ENCODE measurements at places on chromosomes 4 and X.

GRCh38 chr4:3781193-3781886 is 15.2 kb downstream of the ADRA2C start:
- H3K4me3 ChIP-seq = no peak overlapping the region
- H3K36me3 ChIP-seq = peaks cover 4% of the 10 kb centered on the region
- no peaks in the 10 kb centered on the region for H3K4me1 ChIP-seq
- peaks cover 5% of the 10 kb centered on the region for H3K27me3 ChIP-seq
- no peak overlapping the region for H3K27ac ChIP-seq

- H3K4me3 ChIP-seq = no peak overlapping the region
- H3K4me1 ChIP-seq = no peaks in the 10 kb centered on the region
- H3K27ac ChIP-seq = no peak overlapping the region
These were observed 40.6 kb upstream of the TENM3 start for GRCh38 chr4:182202650-182203049.

- no peak overlapping the region for H3K27ac ChIP-seq
- H3K36me3 ChIP-seq = no peaks in the 10 kb centered on the region
- no peak for DNase-seq
- peaks cover 2% of the 10 kb centered on the region for H3K4me1 ChIP-seq
These were observed 4.4 kb upstream of the VAMP7 start for GRCh38 chrX:155876704-155877103.

GRCh38 chr4:23355258-23355657 is 534.6 kb downstream of the PPARGC1A start:
- no peaks in the 10 kb centered on the region for H3K36me3 ChIP-seq
- no peak for DNase-seq
- H3K4me1 ChIP-seq = no peaks in the 10 kb centered on the region
- H3K27ac ChIP-seq = no peak overlapping the region

DNA sequence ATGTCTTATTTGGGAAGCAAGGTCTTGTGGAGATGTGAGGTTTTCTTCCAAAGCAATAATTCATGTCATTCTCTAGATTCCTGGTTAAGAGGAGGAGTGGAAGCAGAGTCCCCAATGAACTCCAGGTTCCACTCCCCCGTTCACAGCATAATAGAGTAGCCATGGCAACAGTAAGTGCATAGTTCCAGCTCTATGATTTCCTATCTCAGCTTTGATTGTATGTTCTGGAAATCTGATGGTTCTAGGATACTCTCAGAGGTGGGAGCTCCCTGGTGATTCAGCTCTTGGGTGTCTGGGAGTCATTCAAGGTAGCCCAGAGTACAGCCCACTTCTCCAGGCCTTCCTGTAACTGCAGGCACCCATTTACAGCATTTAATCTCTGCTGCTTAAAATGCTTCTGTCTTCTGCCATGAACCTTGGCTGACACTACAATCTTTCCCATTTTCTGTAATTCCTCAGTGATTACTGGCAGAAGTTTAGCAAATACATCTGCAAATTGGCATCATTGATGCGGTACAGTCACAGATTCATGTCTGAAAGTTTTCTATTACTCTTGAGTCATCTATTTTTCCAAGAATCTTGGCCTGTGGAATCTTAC is 242.0 kb downstream of the MAPK10 start:
- H3K4me3 ChIP-seq = no peak overlapping the region
- no peaks in the 10 kb centered on the region for H3K27me3 ChIP-seq
- no peaks in the 10 kb centered on the region for H3K4me1 ChIP-seq
- DNase-seq = no peak

DNA sequence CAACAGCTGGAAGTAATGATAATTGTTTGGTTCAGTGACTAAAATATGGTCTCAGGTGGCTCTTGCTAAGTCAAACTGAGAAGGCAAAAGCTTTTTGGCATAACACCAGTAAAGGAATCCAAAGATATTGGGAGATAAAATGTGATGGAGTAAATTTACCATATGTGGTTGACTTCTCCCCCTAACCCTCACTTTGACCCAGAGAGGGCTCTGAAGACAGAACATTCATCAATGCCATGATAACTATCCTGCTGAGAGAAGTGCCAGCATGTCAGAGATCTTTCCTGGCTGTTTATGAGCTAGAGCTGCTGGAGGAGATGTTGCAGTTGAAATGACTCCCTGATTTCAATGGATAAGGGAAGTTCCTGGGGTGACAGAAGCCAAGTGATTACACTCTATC is 213.4 kb downstream of the SPCS3 start:
- no peak overlapping the region for H3K4me3 ChIP-seq
- H3K27ac ChIP-seq = no peak overlapping the region
- no peaks in the 10 kb centered on the region for H3K27me3 ChIP-seq
- no peaks in the 10 kb centered on the region for H3K36me3 ChIP-seq
- no peak for DNase-seq

GRCh38 chr4:130985371-130985770 is 1889.4 kb downstream of the C4orf33 start:
- H3K27ac ChIP-seq = no peak overlapping the region
- DNase-seq = no peak
- H3K36me3 ChIP-seq = no peaks in the 10 kb centered on the region
- H3K4me3 ChIP-seq = no peak overlapping the region

- no peak overlapping the region for H3K4me3 ChIP-seq
- no peak for DNase-seq
- H3K27me3 ChIP-seq = no peaks in the 10 kb centered on the region
These were observed 38.7 kb downstream of the CPEB2 start for GRCh38 chr4:15040916-15041463.

DNA sequence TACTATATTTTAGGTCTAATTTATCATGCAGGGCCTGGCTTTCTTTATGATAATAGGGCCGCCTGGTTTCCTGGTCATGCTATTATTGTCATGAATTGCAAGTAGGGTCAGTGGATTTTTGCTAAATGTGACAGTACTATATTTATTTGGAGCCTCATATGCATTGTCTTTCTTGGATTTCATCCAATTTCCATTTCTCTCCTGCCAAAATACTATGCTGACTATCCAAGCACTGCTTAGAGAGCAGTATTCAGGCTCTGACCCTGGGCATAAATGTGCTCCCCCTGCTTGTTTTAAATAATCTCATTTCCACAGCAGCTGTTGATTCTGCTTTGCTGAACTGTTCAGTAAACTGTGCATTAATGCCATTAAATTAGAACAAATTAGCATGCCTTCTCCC is 269.3 kb downstream of the GPM6A start:
- DNase-seq = no peak
- no peak overlapping the region for H3K4me3 ChIP-seq
- H3K4me1 ChIP-seq = no peaks in the 10 kb centered on the region
- no peak overlapping the region for H3K27ac ChIP-seq

DNA sequence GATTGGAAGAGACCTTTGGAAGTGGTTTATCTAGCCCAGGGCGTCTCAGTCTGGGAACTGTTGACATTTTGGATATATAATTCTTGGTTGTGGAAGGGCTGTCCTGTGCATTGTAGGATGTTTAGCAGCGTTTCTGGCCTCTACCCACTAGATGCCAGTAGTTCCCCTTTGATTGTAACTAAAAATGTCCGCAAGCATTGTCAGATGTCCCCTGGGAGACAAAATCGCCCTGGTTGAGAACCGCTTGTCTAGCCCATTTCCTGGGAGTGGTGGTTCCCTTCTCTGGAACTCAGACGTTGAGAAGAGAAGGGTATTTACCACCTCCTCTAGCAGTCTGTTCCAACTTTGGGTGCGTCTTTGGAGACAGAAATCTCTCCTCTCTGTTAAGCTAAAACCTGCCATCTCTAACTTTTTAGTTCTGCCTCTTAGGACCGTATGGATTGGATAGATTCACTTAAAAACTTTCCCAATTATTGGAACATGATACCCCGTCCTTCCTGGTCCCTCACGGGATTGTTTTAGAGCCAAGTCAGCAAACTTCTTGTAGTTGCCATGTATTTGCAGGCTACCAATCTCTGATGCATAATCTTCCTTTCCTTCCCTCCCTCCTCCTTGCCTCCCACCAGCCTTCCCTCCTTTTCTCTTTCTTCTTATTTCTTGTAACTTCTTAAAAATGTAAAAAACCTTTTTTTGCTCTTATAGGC is 13.9 kb downstream of the TMEM165 start:
- no peaks in the 10 kb centered on the region for H3K27me3 ChIP-seq
- no peak overlapping the region for H3K4me3 ChIP-seq
- no peak overlapping the region for H3K27ac ChIP-seq
- DNase-seq = no peak
- peaks cover 18% of the 10 kb centered on the region for H3K36me3 ChIP-seq
- H3K4me1 ChIP-seq = peaks cover 19% of the 10 kb centered on the region

DNA sequence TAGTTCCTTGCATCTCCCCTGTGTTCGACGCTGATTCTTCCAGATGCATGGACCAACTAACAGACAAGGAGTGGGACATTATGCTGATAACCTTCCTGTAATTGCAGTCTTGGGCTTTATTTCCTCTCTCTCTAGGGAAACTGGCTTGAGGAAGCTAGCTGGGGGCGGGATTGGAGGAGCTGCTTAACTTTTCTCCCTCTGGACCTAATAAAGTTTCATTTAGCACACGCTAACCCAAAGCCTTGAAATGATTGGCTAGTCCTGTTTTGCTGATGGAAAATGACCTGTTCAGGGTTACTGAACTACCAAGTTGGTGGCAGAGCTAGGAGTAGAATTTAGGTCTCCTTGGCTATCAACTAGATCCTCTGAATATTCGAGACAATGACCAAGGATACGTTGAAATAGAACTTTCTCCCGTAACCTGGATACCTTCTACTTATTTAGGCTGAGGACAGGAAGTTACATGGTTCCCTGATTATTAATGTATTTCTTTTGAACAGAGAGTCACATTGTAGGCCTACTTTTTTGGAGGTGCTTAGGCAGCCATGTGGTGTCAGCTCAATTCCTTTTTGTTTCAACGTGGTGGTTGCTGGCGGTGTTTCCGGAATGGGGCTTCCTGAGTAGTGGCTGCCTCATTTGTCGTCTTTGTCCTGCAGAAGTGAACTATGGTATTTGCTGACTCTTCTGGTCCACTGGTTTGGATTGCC is 2.0 kb downstream of the PGK1 start:
- peaks cover 57% of the 10 kb centered on the region for H3K36me3 ChIP-seq
- H3K27ac ChIP-seq = peak overlapping the region; percentile 95
- H3K27me3 ChIP-seq = no peaks in the 10 kb centered on the region
- DNase-seq = peak; percentile 15

DNA sequence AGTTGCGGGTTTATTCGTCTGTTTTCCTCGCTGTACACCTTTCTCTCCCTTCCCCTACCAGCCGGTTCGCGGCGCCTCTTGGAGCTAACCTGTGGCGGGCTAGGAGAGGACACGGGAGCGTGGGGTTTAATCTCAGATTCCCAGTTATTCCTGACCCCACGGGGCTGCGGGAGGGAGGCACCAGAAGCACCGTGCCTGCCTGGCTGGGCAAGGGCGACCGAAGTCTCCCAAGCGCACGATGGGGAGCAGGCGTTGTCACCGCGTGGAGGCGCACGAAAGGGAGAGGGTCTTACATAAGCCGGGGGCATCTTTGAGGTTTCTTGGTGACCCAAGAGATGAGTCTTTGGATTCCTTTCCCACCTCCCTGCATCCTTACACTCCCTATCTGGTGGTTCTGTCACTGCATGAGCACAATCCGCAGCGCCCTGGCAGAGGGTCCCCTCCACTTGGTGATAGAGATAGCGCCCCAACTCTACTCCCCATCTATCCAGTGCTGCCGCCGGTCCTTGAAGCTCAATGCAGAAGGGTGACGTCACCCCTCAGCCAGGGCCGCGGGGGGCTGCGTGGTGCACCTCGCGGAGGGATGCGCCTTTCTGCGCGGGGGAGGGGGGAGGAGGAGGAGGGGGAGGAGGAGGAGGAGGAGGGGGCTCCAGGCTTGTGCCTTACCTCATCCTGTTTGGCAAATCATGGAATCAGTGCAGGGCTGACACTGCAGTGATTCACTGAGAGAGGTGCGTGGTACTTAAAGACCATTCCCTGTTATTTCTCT is 793 bp downstream of the TSPAN7 start:
- H3K4me1 ChIP-seq = no peaks in the 10 kb centered on the region
- H3K27me3 ChIP-seq = peaks cover 6% of the 10 kb centered on the region
- H3K36me3 ChIP-seq = no peaks in the 10 kb centered on the region
- H3K4me3 ChIP-seq = peak overlapping the region; percentile 79

GRCh38 chr4:124806403-124806802 is 93.9 kb upstream of the ANKRD50 start:
- H3K27me3 ChIP-seq = no peaks in the 10 kb centered on the region
- no peak overlapping the region for H3K27ac ChIP-seq
- H3K4me1 ChIP-seq = peaks cover 2% of the 10 kb centered on the region
- H3K4me3 ChIP-seq = no peak overlapping the region

- peak; percentile 38 for DNase-seq
- no peaks in the 10 kb centered on the region for H3K4me1 ChIP-seq
- peak overlapping the region; percentile 67 for H3K4me3 ChIP-seq
- H3K36me3 ChIP-seq = no peaks in the 10 kb centered on the region
- H3K27me3 ChIP-seq = peaks cover 6% of the 10 kb centered on the region
These were observed 28.4 kb downstream of the GAGE1 start for GRCh38 chrX:49627086-49627777.

- H3K27ac ChIP-seq = no peak overlapping the region
- H3K36me3 ChIP-seq = peaks cover 5% of the 10 kb centered on the region
- peaks cover 11% of the 10 kb centered on the region for H3K4me1 ChIP-seq
- no peak for DNase-seq
- no peaks in the 10 kb centered on the region for H3K27me3 ChIP-seq
These were observed 83.3 kb downstream of the CLDN34 start for GRCh38 chrX:10050481-10050880.

DNA sequence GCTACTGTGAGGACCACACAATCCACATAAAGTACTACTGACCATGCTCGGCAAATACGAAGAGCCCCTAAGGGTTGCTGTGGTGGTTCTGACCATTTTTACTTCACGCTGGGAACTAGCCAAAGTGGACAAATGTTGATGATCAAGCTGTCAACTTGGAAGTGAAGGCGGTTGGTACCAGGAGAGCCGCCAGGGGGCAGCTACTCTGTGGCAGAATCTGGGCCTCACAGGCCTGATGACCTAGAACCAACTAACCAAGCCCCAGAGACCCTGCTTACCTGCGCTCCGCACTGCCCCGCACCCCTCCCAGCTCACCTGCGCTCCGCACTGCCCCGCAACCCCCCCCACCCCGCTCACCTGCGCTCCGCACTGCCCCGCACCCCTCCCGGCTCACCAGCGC is 5.6 kb downstream of the GAK start:
- no peak for DNase-seq
- H3K27ac ChIP-seq = no peak overlapping the region
- H3K27me3 ChIP-seq = no peaks in the 10 kb centered on the region

DNA sequence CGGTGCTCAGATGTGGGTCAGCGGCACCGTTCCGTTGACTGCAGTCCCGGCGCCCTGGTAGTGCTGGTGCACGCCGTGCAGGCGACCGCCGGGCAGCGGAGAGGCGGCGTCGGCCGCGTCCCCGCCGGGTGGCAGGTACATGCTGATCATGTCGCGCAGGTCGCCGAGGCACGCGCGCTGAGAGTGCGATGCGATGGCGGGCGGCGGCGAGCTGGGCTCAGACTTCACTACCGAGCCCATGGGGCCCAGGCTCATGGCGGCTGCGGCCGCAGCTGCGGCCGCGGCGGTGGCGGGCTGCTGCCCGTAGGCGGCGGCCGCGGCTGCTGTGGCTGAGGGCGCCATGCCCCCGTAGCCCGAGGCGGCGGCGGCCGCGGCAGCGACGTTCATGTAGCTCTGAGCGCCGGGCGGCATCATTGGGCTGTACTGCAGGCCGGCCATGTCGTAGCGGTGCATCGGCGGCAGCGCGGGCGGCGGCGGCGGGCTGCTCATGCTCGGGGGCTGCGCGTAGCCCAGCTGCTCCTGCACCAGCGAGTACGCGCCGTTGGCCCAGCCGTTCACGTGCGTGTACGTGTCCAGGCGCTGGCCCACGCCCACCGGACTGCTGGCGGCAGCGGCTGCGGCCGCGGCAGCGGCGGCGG is 1.0 kb downstream of the SOX3 start:
- peaks cover 74% of the 10 kb centered on the region for H3K27me3 ChIP-seq
- no peak overlapping the region for H3K27ac ChIP-seq
- no peak for DNase-seq
- H3K4me3 ChIP-seq = no peak overlapping the region
- no peaks in the 10 kb centered on the region for H3K36me3 ChIP-seq

GRCh38 chrX:15242899-15243555 is 26.9 kb downstream of the ASB9 start:
- H3K4me1 ChIP-seq = peaks cover 2% of the 10 kb centered on the region
- H3K4me3 ChIP-seq = no peak overlapping the region
- DNase-seq = peak; percentile 12
- no peaks in the 10 kb centered on the region for H3K36me3 ChIP-seq
- H3K27me3 ChIP-seq = no peaks in the 10 kb centered on the region
